SK-N-DZ (cell line): ENCODE measurements at places on chromosomes 1 and 21.

DNA sequence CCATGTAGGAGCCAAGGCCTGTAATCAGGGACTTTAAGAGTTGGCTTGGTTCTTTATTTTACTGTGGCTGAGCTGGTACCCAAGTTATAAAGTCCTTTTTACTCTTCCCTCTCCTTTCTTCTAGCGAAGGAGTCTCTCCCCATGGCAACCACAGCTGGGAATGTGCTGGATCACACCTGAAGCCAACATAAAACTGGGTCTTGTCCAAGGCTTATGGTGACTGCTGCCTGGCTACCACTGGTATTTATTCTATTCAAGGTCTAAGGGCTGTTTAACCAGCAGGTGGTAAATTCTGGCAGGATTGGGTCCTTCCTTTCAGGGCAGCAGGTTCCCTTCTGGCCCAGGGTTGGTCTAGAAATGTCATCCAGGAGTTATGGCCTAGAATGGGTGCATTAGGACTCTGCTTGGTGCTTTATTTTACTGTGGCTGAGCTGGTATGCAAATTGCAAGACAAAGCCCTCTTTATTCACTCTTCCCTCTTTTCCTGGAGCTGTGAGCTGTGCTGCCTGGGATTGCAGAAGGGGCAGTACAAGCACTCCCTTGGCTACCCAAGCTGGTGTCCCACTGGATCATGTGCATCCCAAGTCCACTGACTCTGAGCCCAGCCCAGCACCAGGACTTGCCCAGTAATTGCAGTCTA is 26.6 kb downstream of the SLC22A15 start:
- no peak for DNase-seq

DNA sequence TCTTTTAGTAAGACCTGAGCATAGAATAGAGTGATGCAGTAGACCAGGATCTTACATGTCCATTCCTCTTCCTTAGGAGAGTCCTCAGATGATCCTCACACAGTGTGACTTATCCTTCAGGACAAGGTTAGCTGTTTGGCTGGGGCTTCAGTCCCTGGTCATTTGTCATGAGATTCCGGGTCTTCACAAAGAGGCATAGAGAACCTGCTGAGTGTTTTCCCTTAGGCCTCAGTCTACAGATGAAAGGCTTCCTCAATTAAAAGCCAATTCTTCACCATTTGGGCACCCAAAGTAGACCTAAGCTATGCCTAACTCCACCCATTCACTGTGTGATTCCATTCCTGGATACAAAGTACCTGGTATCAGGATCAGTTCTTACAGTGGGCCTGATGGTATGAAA is 329.8 kb upstream of the RUNX1 start:
- DNase-seq, result no peak

GRCh38 chr1:10663678-10664035 is 132.8 kb downstream of the CASZ1 start:
- DNase-seq, result peak; percentile 78

GRCh38 chr1:99326215-99326949 is 62.1 kb downstream of the PLPPR4 start:
- DNase-seq, result no peak

DNA sequence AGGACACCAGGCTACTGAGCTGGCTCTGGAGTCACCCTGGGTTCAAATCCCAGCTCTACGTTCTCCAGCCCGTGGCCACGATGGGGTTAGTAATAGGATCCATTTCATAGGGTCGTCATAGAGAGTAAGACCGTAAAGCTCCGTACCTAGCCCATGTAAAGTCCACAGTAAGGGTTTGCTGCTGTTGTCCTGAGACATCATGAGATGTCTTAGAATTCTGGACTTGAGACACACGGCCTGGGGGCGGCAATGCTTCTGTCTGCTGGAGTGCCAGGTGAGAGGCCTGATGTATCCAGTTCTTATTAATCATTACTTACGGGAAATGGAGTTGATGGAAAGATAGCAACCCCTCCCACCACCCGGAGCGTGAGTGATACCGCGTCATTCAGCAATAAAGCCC is 3.6 kb downstream of the TCP10L start:
- no peak for DNase-seq

DNA sequence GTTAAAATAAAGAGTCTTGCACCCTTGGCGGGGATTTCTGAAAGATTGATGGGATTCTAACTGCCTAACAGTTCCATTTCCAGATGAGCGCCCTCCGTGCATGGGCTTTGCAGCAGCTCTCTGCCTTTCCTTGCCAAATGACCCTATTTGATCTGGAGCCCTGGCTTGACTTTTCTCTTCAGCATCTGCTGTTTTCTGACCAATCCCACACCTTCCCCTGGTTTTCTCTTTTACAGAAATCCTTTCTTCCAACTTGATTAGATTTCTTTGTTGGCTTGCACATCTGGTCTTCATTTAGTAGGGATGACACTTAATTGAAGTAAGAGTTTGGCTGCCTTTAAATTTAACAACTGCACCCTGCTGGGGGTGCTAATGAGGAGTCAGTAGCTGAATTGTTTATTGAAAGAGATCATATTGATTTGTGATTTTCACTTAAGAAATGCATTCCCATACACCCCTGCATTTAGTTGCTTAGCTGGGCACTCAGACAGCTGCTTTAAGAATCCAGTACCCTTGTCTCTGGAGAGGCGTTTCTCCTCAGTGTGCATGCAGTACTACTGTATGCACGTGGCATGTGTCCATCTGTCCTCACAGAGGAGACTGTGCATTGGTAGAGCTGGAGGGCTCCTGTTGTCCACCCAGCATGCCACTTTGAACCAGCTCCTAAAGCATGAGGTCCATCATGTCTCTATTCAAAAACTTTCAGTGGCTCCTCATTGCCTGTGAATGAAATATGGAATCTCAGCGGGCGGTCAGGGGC is 99.7 kb downstream of the NOS1AP start:
- peak; percentile 81 for DNase-seq

DNA sequence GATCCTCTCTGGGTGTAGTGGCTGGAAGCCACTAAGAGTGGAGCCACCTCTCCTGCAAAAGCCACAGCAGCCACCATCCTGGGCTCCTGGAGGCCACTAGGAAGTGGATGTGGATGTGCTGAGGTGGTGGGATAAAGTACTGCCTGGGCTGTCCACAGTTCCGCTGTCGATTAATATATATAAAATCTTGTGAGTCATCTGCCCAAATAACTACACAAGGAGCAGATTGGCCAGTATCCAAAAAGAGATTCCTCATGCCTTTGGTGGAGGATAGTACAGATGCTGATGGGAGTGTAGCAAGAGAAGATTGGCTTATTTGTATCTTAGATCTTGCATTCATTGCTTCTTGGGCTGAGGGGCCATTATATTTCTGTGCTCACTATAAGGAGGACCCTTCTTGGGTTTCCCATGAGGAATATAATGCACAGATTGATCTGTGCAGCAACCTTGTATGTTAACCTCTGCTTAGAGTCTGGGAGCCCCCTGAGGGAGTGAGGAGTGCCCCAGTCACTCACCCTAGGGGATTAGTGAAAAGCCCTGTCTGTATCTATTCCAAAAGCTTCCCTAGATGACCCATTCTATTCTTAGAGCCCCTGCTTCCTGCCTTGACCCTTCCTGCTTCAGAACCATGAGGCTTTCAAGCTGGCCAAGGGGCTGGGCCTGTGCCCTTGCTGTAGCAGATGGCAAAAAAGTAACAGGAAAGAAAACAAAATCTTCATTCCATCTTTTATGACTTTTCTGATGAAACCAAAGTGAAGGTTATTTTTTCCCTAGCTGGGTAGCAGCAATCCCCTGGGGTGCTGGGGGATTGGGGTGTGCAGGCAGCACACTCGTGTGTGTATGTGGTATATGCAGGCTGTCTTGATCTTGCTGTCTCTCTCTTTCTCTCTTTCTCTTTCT is 31.7 kb downstream of the RCSD1 start:
- no peak for DNase-seq

GRCh38 chr1:210527091-210527490 is 198.4 kb downstream of the HHAT start:
- DNase-seq, result peak; percentile 17

DNA sequence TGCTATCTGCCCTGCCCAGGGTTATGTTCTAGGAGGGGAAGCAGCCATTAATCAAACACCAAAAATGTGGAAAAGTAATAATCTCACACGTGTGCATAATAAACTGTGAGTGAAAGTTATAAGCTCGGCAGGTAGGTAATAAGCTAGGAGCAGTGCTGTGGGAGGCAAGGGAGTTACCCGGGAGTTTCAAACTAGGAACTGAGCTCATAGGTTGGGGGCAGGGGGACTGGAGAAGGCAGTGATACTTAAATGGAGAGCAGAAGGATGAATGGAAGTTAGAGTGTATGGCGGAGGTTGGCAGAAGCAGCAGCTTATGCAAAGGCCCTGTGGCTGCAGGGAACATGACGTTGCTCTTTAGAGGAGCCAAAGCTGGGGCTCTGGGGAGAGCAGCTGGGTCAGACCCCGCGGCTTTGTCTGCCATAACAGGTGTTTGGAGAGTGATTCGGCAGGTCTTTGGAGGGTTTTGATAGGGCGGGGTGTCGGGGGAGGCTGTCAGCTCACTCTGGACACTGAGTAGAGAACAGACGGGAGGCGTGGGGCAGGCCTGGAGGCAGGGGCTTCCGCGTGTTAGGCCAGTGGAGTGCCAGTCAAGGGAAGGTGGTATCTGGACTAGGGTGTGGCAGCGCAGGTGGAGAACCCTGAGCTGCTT is 20.0 kb downstream of the PTPRF start:
- no peak for DNase-seq

DNA sequence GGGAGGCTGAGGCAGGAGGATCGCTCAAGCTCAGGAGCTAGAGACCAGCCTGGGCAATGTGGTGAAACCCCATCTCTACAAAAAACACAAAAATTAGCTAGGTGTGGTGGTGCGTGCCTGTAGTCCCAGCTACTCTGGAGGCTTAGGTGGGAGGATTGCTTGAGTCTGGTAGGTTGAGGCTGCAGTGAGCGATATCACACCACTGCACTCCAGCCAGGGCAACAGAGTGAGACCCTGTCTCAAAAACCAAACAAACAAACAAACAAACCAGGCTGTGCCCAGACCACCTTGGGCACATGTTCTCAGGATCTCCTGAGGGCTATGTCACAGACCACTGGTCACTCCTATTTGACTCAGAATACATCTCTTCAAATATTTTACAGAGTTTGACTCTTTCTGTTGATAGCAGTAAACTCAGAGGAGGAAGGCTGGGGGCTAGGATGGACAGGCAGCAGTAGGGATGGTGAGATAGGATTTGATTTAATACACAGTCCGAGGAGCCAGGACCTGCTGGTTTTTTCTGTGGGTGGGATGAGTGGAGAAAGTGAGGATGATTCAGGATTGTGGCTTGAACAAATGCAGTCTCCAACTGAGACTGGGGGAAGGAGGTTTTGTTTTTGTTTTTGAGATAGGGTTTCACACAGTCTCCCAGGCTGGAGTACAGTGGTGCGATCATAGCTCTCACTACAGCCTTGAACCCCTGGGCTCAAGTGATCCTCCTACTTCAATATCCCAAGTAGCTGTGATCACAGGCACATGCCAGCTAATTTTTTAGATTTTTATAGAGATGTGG is 46.5 kb downstream of the OLFML3 start:
- no peak for DNase-seq

- DNase-seq, result peak; percentile 36
These were observed 7.7 kb downstream of the ARHGEF2 start for GRCh38 chr1:155970531-155971167.

DNA sequence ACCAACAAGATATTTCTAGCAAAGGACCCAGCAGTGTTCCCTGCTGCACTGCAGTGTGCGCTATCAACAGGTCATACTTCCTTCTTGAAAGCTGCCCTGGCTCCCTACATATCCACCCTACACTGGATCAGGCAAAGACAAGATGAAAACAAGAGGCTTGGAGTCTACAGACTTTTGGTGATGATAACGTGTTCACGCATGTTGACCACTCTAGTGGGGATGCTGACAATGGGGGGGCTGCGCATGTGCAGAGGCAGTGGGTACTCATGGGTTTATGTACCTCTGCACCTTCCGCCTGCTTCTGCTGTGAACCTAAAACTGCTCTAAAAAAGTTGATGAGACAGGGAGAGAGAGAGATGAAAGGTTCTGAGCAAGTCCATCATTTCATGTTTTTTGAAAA is 5.5 kb downstream of the ENO1 start:
- DNase-seq, result no peak

GRCh38 chr1:169999331-169999741 is 75.2 kb downstream of the KIFAP3 start:
- no peak for DNase-seq

- no peak for DNase-seq
These were observed 2.6 kb downstream of the FUCA1 start for GRCh38 chr1:23865543-23865930.

- no peak for DNase-seq
These were observed 3.0 kb downstream of the ARHGAP30 start for GRCh38 chr1:161066694-161067093.

DNA sequence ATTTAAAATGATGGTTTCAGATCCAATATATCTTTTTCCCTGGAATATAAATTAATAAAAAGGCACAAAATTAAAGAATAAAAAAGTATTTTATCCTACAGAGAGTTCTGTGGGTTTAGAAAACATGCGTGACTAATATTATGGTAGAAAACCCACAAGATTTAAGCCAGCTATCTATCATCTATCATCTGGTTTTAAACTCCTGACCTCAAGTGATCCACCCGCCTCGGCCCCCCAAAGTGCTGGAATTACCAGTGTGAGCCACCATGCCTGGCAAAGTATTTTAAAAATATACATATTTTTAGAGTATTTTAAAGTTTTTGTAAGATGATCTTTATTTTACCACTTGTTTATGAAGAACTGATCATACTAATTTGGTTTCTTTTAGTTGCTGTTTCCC is 79.5 kb downstream of the NRIP1 start:
- DNase-seq, result no peak

GRCh38 chr21:35606146-35606545 is 454.2 kb downstream of the SETD4 start:
- no peak for DNase-seq

GRCh38 chr1:85027242-85027983 is 20.9 kb downstream of the MCOLN3 start:
- no peak for DNase-seq

GRCh38 chr1:42825036-42825851 is 8.0 kb upstream of the SVBP start:
- DNase-seq, result no peak

DNA sequence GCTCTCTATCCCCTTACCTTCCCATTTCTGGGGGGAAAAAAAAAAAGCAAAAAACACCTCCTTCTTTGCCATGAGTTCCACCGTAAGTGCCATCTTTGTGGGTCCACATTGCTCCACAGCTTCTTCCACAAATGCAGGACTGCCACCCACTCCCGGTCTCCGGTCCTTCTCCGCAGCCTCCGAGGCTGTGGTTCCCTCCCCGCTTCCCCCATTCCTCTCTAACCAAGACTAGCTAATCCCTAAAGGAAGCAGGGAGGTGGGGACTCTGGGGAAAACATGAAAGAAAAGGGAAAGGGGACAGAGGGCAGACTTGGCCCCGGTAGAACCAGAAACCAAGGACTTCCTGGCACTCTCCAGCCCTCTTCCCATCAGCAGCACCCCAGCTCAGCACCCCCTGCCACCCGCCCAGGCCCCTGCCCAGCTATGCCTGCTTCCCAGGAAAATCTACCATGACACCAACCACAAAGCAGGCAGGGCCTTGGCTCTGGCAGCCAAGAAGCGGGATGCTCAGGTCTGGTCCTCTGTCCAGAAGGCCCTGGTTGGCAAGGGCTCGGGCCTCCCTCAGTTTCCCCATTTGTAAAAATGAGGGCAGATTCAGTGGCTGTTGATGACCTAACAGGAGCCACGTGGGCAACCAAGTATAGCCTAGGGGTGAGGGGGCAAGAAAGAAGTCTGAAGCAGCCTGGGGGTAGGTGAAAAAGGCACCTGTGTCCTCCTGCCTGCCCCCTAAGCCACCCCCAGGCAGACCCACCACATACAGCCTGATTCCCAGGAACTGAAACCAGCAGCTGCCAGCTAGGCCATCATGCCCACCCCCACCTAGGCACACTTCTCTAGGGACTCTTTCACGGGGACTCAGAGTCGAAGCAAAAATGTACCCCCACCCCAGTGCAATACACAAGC is 2.5 kb downstream of the EPHA2 start:
- DNase-seq, result no peak
